Activated B cell treated with CpG ODN at 0.5 μM for 24 hours (primary cell): ENCODE measurements at places on chromosomes 3 and 15. TPM values are rescaled to one million over a fixed set of nuclear protein-coding genes. Genes with fewer than 3 reads are reported as not detected.

DNA sequence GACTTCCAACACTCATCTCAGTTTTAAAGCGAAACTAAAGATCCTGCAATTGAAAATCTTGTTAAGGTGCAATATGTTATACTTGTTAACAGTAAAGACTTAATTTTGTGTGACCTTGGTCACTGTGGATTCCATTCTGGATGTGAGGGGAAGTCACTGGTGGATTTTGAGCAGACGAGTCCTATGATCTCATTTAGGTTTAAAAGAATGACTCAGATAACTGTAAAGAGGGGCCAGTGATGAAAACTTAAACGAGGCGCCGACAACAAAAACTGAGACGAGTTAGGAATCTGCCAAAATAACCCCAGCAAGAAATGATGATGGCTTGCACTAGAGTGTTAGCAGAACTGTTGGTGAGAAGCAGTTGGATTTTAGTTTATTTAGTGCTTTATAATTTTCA lies 56.5 kb downstream of the LRRC28 start:
- DNase-seq, result no peak

GRCh38 chr15:38674448-38674847 lies 109.8 kb upstream of the RASGRP1 start:
- DNase-seq, result no peak

SLC2A2 gene
- total RNA-seq, result not detected in 2 replicates

DNA sequence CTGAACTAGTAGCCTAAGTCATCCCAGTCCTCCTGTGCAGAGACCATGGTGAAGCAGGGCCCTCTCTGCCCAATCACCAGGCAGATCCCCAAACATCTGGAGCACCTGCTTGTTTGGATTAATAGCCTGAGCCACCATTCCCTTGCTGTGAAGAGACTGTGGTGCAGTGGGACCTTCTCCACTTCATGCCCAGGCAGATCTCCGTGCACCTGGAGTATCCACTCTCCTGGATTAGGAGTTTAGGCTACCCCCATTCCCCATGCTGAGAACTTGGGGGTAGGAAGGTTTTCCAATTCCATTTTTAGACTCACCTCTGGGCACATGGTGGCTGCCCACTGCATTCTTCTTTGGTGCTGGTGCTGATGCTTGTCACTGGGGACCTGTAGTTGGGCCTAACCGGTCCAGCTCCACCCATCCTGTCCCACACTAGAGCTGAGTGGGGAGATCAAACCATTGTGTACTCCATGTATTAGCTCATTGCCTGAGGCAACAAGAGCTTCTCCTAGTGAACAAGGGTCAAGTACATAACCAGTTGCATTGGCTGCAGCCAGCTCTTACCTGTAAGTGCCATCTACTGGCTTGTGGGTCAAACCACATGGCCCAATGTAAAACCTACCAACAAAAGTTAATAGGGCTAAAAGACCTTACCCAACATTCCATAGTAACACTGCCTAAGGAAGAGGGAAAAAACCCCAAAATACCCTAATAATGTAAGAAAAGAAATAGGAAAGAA lies 382.5 kb upstream of the CBLB start:
- no peak for DNase-seq

DNA sequence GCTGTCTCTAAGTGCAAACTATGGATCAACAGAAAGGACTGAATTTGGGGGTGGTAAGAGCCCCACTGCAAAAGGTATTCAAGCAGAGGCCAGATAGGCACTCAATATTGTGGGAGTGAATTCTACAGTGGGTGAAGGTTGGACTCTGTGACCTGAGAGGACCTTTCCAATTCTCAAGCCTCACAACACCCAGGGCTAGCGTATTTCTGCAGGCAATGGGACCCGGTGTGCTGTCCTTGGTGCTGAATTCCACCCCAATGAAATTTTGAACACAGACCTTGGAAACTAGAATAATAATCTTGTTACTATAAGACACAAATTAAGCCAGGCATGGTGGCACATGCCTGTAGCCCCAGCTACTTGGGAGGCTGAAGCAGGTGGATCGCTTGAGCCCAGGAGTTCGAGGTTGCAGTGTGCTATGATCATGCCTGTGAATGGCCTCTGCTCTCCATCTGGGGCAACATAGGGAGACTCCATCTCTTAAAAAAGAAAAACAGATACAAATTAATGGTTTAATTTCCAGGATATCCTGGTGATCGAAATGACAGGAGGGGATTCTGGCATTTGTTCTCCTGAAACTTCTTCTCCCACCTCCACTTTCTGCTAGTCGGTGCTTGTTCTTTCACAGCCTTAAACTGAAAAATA lies 135.4 kb downstream of the RAB11A start:
- no peak for DNase-seq

SERPINI2 gene
- not detected in 2 replicates for total RNA-seq
